Psoas muscle (tissue), 8 donors: ENCODE measurements at places on chromosomes 3 and 15.

GRCh38 chr3:189908646-189909045, 212.1 kb downstream of the P3H2 start:
- no peak for DNase-seq

- DNase-seq = no peak
Measured at GRCh38 chr3:179000144-179000543, 71.5 kb downstream of the ZMAT3 start.

- DNase-seq = no peak
Measured at GRCh38 chr3:8371085-8371551, 130.5 kb upstream of the LMCD1 start.

- no peak for DNase-seq
Measured at GRCh38 chr3:122060040-122060698, 5.0 kb downstream of the CD86 start.

GRCh38 chr3:86938416-86939105, 52.4 kb downstream of the VGLL3 start:
- DNase-seq = no peak

- no peak for DNase-seq
Measured at GRCh38 chr15:66748708-66749035, 46.6 kb downstream of the SMAD6 start.

GRCh38 chr3:100856821-100857220, 136.4 kb downstream of the ABI3BP start:
- DNase-seq = no peak

- DNase-seq = no peak
Measured at GRCh38 chr3:16477056-16477455, 36.4 kb downstream of the RFTN1 start.

GRCh38 chr3:72821161-72821781, 27.0 kb downstream of the SHQ1 start:
- no peak for DNase-seq

GRCh38 chr3:107899990-107900651, 190.7 kb downstream of the CD47 start:
- no peak for DNase-seq

- no peak for DNase-seq
Measured at GRCh38 chr15:58931987-58932588, 1.4 kb downstream of the SLTM start.

GRCh38 chr3:123694366-123695087, 109.7 kb upstream of the HACD2 start:
- no peak for DNase-seq

DNA sequence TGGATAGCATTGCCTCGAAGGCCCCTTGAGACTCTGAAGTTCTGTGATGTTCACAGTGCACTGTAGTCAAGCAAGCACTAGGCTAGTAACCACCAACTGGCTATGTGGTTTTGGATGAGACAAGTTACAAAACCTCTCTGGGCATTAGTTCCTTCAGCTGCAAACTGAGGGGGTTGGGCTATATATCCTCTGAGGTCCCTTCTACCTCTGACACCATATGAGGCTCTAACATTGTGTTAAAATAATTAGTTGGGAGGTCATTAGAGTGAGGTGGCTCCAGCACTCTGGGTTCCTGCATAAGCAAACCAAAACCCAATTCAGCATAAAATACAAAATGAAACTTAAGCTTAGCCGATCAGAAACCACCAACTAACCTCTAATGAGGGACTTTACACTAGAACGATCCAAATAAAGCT, 209.5 kb upstream of the LRRN1 start:
- no peak for DNase-seq

GRCh38 chr15:65738649-65739048, 53.4 kb downstream of the DENND4A start:
- DNase-seq = no peak

- no peak for DNase-seq
Measured at GRCh38 chr15:89578146-89578545, 2.9 kb downstream of the TICRR start.

DNA sequence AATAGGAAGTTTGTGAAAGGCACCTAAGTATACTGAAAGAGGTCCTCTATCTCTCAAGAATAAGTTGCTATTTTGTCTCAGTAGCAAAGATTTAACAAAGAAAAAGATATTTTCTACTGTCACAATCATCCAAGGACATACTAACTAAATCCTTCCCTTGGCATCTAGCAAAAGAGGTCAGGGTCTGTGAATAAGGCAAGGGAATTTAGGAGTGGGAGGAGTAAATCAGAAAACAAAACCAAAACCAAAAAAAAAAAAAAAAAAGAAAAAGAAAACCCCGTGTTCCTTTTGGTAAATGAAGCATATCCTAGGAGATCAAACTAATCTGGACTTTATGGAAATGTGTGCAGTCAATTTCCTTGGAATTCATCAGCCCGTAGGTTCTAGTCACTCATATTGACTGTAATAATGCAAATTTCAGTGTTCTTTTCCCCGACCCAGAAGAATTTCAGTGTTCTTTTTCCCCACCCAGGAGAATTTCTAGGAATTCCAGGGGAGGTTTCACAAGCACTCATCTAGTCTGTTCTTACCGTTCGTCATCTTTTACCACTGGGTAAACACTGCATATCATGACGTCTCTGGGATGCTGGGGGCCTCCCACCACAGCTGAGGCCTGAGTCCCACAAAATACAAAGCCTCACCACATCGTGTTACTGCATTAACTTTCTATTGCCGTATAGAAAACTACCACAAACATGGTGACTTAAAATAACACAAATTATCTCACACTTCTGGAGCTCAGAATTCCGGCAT, 113.8 kb upstream of the CCDC54 start:
- DNase-seq = no peak

DNA sequence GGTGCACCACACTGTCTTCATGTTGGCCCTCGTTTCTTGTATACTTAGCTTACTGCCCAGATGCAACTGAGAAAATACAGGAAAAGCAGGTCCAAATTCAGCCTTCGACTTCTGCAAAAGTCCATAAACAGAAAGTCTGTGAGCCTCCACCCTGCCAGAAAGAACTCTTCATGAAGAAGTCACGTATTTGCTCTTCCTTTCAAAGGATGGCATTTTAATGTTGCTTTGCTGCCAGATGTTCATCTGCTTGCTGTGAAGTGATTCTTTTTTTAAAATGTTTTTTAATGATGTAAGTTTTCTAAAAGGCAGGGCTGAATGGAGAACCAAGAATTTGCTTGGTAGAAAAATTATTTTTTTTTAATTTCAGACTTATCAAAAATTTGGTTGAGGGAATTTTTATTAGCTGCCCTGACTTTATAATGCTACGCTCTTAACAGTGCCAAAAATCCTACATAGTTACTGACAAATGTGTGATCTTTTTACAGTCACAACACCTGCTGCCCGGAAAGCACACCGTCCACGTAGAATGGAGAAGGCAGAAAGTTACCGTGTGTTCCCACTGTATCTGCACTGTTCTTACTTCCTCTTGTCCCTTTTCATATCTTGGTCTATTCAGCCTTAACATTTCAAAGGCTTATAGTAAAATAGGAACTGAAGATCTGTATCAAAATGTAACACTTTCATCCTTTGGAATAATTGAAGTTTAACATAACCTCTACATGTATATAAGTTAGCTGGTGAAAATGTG, 136.3 kb downstream of the LRRC28 start:
- no peak for DNase-seq

GRCh38 chr3:160171813-160172212, 53.4 kb upstream of the C3orf80 start:
- DNase-seq = no peak

DNA sequence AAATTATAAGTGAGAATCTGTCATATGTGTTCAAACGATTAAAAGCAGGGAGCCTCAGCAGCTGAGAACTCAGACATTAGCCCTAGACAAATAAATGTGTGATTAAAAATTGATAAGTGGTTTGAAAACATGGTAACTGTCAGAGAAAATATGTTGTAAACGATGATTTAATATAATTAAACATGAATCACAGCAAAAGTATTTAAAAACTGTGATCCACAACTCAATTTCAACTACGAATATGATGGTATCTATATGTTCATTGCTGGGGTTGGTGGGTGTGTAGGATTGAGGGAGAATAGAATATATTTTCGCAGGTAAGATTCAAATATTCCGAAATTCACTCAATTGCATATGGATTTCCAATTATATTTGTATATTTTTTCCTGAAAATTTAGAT, 302.2 kb upstream of the CNTN3 start:
- no peak for DNase-seq

DNA sequence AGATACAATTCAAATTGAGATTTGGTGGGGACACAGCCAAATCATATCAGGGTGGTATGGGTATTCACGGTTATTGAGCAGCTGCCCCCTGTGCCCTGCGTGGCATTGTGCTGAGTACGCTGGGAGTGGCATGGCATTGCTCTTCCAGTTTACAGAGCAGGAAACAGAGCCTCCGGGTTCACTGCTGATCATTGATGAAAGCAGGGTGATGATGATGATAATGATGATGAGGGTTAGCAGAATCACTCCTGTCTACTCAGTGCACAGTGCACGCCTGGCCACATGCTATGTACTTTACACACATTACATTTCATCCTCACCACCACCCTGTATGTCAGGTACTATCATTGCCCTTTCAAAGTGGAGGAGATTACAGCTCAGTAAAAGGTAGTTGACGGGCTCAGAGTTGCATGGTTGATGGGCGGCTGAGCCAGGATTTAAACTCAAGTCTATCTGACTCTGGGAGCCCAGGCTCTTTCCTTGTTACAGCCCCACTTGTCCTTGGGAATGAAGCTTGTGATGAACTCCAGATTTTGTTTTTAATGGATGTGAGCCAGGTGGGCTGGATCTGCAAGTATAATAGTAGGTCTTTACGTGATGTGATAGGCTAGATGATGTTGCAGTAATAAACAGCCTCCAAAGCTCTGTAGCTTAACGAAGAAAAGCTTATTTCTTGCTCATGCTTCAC, 87.6 kb upstream of the MYZAP start:
- no peak for DNase-seq
